ENCODE measurements at places on chromosomes 16 and 17. TPM values are rescaled to one million over a fixed set of nuclear protein-coding genes. Genes with fewer than 3 reads are reported as not detected.

GRCh38 chr16:74713876-74714275 lies 13.2 kb upstream of the MLKL start:
- no peak overlapping the region for H3K27ac ChIP-seq
- no peaks in the 10 kb centered on the region for H3K4me1 ChIP-seq
- no peak for DNase-seq
- H3K27me3 ChIP-seq: no peaks in the 10 kb centered on the region
- no peaks in the 10 kb centered on the region for H3K36me3 ChIP-seq

DNA sequence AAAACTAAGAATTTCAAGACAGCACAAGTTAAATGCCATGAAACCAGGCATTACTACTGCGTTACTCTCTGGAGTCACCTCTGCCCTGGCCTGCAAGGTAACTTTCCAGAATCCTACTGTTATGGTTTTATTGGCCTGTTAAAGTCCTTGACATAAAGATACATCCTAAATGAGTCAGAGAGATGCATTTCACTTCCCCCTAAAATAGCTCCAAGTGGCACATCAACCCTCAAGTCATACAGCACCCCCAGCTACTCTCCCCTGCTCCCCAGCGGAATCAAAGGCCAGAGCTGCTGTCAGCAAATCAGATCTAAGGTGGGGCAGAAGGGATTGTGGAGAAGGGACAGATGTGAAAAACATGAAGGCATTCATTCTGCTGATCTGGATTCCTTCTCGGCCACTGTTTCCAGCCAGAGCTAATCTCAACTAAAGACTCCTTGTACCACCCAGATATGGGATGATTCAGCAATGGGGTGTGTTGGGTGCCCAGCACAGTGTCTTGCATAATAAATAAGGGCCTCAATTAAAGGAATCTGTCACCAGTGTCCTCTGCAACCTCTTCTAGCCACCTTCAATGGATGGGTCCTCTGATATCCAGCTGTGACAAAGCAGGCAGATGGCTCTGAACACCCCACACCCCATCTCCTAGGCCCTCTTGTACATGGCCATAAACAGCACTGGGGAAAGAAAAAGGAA lies 8.5 kb upstream of the CCL1 start:
- no peaks in the 10 kb centered on the region for H3K36me3 ChIP-seq
- DNase-seq: no peak
- H3K4me3 ChIP-seq: no peak overlapping the region
- H3K4me1 ChIP-seq: no peaks in the 10 kb centered on the region
- no peak overlapping the region for H3K27ac ChIP-seq
- no peaks in the 10 kb centered on the region for H3K27me3 ChIP-seq

GRCh38 chr16:84072014-84072413 lies 29.4 kb upstream of the SLC38A8 start:
- peaks cover 67% of the 10 kb centered on the region for H3K36me3 ChIP-seq
- H3K4me3 ChIP-seq: no peak overlapping the region
- H3K4me1 ChIP-seq: peaks cover 5% of the 10 kb centered on the region
- H3K27ac ChIP-seq: no peak overlapping the region

DNA sequence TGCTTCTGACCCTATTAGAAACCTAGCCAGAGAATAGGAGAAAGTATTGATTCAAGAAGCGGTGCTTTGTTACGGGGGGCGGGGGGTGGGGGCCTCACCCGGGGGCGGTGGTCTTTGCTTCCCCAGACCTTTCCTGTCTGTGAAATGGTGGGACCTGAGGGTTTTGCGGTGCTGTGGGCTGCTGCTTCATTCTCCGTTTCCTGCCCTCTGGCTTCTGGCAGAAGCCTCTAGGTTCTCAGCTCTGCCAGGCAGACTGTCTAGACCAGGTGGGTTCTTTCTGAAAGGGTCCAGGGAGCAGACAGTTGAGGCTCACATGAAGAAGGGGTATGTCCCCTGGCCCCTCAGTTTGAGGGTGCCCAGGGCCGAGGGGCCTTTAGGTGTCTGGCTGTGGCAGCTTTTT lies 14.0 kb downstream of the GSE1 start:
- H3K36me3 ChIP-seq: no peaks in the 10 kb centered on the region
- H3K27ac ChIP-seq: peak overlapping the region; percentile 87
- H3K27me3 ChIP-seq: no peaks in the 10 kb centered on the region

DNA sequence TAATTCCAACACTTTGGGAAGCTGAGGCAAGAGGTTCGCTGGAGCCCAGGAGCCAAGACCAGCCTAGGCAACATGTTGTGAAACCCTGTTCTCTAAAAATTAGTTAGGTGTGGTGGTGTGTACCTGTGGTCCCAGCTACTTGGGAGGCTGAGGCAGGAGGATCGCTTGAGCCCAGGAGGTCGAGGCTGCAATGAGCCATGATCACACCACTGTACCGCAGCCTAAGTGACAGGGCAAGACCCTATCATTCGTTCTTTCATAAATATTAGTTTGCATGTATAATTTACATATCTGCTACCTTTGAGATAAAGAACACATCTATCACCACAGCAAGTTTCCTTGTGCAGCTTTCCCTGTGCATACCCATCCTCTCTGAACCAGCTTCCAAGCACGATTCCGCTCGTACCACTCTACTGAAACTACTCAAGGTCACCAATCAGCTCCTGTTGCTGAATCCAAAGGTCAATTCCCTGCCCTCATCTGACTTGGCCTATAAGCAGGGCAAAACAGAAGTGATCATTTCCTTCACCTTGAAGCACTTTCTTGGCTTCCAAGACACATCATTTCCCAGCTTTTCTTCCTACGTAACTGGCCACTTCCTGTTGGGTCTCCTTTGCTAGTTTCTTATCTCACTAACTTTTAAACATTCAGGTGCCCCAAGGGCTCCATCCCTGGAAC lies 49.1 kb downstream of the GRB2 start:
- no peak for DNase-seq
- H3K36me3 ChIP-seq: no peaks in the 10 kb centered on the region
- no peak overlapping the region for H3K27ac ChIP-seq
- H3K4me1 ChIP-seq: peaks cover 8% of the 10 kb centered on the region
- H3K4me3 ChIP-seq: no peak overlapping the region
- no peaks in the 10 kb centered on the region for H3K27me3 ChIP-seq

DNA sequence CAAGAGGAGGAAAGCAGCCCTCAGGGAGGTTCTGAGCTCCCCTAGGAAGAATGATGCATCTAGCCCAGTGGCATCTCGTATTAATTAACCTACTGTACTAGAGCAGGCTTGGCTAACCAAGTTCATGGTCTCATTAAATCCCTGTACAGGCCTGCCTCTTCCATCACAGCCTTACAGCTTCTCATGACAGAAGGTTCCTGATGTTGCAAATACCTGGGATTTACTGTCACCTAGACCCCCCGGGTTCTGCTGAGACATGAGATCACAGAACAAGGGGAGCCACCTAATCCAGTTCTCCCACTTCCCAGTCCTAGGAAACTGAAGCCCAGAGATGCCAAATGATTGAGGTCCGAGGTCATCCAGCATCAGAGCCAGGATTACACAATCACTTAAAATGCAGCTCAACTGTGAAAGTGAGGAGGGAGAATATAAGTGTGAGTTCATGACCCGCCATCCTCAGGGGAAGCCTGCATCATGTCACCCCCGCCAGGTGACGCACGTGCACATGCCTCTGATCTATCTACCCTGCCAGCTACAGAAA lies 23.9 kb downstream of the ACLY start:
- H3K36me3 ChIP-seq: peaks cover 87% of the 10 kb centered on the region
- H3K4me3 ChIP-seq: no peak overlapping the region
- peak overlapping the region; percentile 53 for H3K27ac ChIP-seq
- peak; percentile 32 for DNase-seq

GRCh38 chr17:62855156-62855555 lies 47.0 kb upstream of the MARCHF10 start:
- H3K27ac ChIP-seq: peak overlapping the region; percentile 69
- H3K27me3 ChIP-seq: no peaks in the 10 kb centered on the region
- DNase-seq: no peak
- peaks cover 6% of the 10 kb centered on the region for H3K4me1 ChIP-seq
- no peaks in the 10 kb centered on the region for H3K36me3 ChIP-seq

DNA sequence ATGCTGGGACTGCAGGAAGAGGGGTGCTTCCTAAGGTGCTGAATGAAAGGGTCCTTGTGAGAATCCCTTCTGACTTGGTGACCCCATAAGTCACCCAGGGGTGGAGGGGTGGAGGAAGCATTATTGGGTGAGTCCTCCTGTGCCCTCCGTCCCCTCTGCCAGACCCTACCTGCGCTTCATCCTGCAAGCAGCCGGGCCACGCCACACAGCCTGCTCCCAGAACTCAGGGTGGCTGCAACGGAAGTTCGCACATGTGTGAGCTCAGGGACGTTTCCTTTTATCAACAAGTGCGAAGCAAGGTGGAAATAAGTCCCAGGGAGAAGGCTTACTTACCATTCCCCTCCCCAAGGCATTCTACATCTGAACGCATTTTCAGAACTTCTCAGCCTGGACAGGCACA lies 40.9 kb downstream of the COX4I1 start:
- peaks cover 39% of the 10 kb centered on the region for H3K27me3 ChIP-seq
- H3K4me1 ChIP-seq: peaks cover 2% of the 10 kb centered on the region
- no peak for DNase-seq
- H3K36me3 ChIP-seq: no peaks in the 10 kb centered on the region

- DNase-seq: peak; percentile 48
- peaks cover 8% of the 10 kb centered on the region for H3K36me3 ChIP-seq
- H3K27me3 ChIP-seq: no peaks in the 10 kb centered on the region
- H3K4me1 ChIP-seq: no peaks in the 10 kb centered on the region
- H3K27ac ChIP-seq: no peak overlapping the region
Measured at GRCh38 chr16:16042076-16042475, 92.7 kb downstream of the ABCC1 start.

- H3K36me3 ChIP-seq: peaks cover 32% of the 10 kb centered on the region
- peaks cover 20% of the 10 kb centered on the region for H3K4me1 ChIP-seq
- peak overlapping the region; percentile 74 for H3K27ac ChIP-seq
- H3K27me3 ChIP-seq: no peaks in the 10 kb centered on the region
- no peak for DNase-seq
- H3K4me3 ChIP-seq: peak overlapping the region; percentile 95
Measured at GRCh38 chr16:75565640-75566039, 539 bp upstream of the GABARAPL2 start.

DNA sequence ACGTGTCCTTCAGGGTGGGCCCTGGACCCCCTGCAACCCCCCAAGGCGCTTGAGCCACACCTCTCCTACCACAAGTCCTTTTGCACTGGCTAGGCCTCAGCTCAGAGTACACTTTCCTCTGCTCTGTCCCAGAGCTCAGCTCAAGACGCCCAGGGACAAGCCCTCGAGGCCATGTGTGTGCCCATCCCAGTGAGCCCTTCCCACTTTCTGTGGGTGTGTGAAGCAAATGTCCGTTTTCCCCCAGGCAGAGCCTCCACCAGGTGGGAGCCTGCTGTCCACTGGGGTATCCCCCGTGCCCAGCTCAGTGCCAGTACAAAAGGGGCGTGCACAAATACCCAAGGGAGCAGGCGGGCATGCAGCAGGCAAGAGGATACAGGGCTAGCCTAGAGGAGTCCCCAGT lies 18.4 kb downstream of the KIFC3 start:
- peaks cover 23% of the 10 kb centered on the region for H3K4me1 ChIP-seq
- H3K4me3 ChIP-seq: no peak overlapping the region
- no peak overlapping the region for H3K27ac ChIP-seq

- no peak overlapping the region for H3K4me3 ChIP-seq
- no peaks in the 10 kb centered on the region for H3K4me1 ChIP-seq
- H3K36me3 ChIP-seq: no peaks in the 10 kb centered on the region
- H3K27ac ChIP-seq: no peak overlapping the region
Measured at GRCh38 chr16:7946142-7946541, 613.5 kb downstream of the RBFOX1 start.

- peak; percentile 84 for DNase-seq
- H3K27me3 ChIP-seq: no peaks in the 10 kb centered on the region
- H3K4me1 ChIP-seq: peaks cover 12% of the 10 kb centered on the region
Measured at GRCh38 chr17:68710035-68710780, 109.0 kb upstream of the FAM20A start.

- DNase-seq: no peak
- no peaks in the 10 kb centered on the region for H3K36me3 ChIP-seq
- no peak overlapping the region for H3K27ac ChIP-seq
- peaks cover 6% of the 10 kb centered on the region for H3K27me3 ChIP-seq
Measured at GRCh38 chr16:55130911-55131310, 193.1 kb upstream of the IRX6 start.

DNA sequence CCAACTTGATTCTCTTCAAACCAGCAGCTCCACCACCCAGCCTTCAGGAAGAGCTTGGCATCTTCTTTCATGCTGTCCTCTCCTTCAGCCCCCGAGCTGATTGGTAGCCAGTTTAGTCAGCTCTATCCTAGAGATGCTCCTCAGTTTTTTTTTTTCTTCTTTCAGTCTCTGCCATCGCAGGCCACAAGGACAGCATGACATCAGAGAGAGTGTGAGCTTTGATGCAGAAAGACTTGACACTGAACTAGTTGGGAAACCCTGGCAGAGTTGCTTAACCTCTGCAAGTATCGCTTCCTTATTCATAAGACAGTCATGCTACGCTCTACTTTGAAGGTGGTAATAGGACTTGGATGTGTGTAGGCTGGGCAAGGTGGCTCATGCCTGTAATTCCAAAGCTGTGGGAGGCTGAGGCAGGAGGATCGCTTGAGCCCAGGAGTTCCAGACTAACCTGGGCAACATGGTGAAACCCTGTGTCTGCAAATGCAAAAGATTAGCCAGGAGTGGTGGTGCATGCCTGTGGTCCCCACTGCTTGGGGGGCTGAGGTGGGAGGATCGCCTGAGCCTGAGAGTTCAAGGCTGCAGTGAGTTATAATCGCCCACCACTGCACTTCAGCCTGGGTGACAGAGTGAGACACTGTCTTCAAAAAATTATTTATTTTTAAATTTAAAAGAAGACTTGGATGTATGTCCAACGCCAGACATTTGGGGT lies 2.6 kb downstream of the CD300LB start:
- no peaks in the 10 kb centered on the region for H3K36me3 ChIP-seq
- H3K4me1 ChIP-seq: no peaks in the 10 kb centered on the region
- DNase-seq: peak; percentile 83
- no peak overlapping the region for H3K4me3 ChIP-seq

DNA sequence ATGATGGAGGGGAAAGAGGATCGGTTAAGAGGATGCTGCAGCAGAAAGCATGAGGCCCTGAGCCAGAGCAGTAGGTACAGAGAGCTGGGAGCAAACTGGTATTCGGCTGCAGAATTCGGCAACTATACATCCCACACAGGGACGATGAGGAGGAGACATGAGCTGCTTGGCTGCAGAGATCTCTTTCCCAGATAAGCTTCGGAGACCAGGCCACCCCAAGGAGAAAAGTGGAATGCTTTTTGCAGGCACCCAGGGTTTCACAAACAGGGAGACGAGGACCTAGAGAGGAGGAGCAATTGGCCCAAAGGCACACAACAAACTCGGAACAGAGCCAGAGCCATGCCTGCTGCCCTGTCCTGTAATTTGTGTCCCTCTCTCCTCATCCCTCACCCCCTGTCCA lies 62.0 kb downstream of the TMEM132E start:
- no peak for DNase-seq
- no peaks in the 10 kb centered on the region for H3K36me3 ChIP-seq
- H3K4me3 ChIP-seq: no peak overlapping the region
- H3K27ac ChIP-seq: no peak overlapping the region

- no peaks in the 10 kb centered on the region for H3K36me3 ChIP-seq
- H3K4me1 ChIP-seq: peaks cover 6% of the 10 kb centered on the region
- no peak overlapping the region for H3K27ac ChIP-seq
- H3K4me3 ChIP-seq: no peak overlapping the region
- no peaks in the 10 kb centered on the region for H3K27me3 ChIP-seq
Measured at GRCh38 chr17:72661116-72661944, 431.2 kb downstream of the SLC39A11 start.

The RAB37 gene
- total RNA-seq: 0.53 TPM

The ASB16 gene
- 3.3 TPM for total RNA-seq

The FNDC8 gene
- not detected for total RNA-seq

The KRT39 gene
- total RNA-seq: 3.8 TPM

The GUCY2D gene
- total RNA-seq: under 0.01 TPM

The KRTAP2-3 gene
- not detected for total RNA-seq

The PIP4K2B gene
- 36.2 TPM for total RNA-seq

The SNX20 gene
- total RNA-seq: 0.75 TPM

The CCL14 gene
- total RNA-seq: 15.2 TPM

The GAN gene
- 7.2 TPM for total RNA-seq

The ABCC6 gene
- total RNA-seq: 1.2 TPM

The GLP2R gene
- total RNA-seq: not detected

The KRT33B gene
- total RNA-seq: 0.09 TPM

Measured in muscle of leg (tissue), 16 donors.